ENCODE measurements at places on chromosomes 2 and 18.

- DNase-seq: no peak
Measured at GRCh38 chr18:52216109-52216508, 123.9 kb upstream of the DCC start.

GRCh38 chr2:23617811-23618215, 232.8 kb downstream of the KLHL29 start:
- DNase-seq: no peak

GRCh38 chr2:36427790-36428243, 72.2 kb downstream of the CRIM1 start:
- no peak for DNase-seq

GRCh38 chr2:5587766-5588165, 104.4 kb upstream of the SOX11 start:
- no peak for DNase-seq

DNA sequence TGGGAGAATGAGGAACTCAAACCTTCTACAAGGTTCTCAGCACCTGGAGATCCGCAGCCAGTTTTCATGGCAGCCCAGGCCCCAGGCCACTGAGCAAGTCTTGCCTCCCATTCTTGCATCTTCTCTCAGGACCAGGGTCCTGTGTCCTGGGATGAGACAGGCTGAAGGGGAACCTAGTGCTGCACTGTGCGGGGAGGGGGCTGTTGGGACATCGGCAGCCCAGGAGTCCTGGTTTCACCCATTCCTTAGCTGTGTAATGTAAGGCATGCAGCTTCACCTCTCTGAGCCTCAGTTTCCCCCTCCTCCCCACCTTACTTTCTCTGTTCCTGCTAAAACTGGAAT, 43.9 kb downstream of the TNS1 start:
- no peak for DNase-seq

DNA sequence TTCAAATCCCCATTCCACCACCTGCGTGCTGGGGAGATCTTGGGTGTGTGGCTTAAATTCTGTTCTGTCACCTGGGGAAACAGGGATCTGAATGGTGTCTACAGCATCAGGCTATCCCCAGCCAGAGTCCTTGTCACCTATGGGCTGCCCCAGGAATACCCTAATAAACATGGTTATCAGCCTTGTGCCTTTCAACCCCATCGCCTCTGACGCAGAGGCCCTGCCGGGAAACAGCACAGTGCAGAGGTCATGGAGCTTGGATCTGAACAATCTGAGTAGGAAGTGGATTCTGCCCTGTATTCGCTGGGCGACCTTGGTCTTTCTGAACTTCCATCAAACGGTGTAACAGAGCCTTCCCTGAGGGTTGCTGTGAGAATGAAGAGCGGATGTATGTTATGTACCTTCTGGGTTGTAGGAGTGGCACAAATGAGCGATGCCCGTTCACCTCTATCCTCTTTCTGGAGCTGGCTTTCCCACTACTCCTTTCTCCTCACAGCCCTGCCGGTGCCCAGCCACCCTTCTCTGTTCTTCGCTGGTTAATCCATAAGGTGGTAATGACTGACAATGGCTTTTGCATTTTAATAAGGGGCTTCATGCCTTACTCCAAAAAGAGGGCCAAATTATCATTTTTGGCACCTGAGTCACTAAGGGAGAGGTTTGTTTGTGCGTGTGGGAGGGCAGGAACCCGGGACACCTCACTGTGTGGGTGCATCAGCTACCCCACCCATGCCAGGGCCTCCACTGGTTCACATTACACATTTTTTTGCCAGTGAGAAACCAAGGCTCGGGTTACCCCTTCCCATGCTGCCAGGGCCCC, 256.5 kb downstream of the MYCN start:
- no peak for DNase-seq

GRCh38 chr18:62425465-62426190, 97.2 kb upstream of the ZCCHC2 start:
- DNase-seq: peak; percentile 8

GRCh38 chr2:44354761-44355160, 6.5 kb downstream of the PREPL start:
- no peak for DNase-seq

DNA sequence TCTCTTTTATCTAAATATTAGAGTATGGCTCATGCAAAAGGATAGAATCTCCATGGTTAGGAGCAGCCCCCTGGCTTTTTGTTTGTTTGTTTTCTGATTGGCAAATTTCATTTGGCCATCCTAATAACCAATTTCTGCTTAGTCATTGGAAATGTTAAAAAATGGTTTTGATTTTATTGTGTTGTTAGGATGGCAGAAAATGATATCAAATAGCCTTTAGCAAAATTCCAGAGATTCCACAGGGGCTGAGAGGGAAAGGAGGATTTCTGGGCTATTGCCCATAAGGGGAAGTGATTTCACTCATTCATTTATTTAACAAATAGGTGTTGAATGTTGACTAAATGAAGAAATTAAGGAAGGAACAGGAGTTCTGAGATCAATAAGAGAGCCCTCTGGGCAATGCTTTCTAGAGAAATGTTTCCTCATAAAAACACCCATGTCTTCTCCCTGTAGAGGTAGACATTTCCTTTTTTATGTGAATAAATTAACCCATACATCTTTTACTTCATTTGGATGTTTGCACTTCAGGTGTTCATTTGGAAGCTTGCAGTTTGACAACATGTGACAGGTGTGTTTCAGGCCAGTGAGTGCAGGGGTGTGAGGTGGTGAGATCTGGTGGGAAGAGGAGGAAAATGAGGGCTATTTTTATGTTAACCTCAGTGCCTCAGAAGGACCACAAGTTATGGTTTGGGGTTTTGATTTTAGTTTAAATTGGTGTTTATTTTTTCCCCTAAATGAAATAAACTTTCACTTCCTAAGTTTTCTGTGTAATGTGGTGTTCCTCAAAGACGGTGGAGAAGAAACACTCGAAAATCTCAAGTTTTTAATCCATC, 61.7 kb upstream of the EPC2 start:
- DNase-seq: no peak

DNA sequence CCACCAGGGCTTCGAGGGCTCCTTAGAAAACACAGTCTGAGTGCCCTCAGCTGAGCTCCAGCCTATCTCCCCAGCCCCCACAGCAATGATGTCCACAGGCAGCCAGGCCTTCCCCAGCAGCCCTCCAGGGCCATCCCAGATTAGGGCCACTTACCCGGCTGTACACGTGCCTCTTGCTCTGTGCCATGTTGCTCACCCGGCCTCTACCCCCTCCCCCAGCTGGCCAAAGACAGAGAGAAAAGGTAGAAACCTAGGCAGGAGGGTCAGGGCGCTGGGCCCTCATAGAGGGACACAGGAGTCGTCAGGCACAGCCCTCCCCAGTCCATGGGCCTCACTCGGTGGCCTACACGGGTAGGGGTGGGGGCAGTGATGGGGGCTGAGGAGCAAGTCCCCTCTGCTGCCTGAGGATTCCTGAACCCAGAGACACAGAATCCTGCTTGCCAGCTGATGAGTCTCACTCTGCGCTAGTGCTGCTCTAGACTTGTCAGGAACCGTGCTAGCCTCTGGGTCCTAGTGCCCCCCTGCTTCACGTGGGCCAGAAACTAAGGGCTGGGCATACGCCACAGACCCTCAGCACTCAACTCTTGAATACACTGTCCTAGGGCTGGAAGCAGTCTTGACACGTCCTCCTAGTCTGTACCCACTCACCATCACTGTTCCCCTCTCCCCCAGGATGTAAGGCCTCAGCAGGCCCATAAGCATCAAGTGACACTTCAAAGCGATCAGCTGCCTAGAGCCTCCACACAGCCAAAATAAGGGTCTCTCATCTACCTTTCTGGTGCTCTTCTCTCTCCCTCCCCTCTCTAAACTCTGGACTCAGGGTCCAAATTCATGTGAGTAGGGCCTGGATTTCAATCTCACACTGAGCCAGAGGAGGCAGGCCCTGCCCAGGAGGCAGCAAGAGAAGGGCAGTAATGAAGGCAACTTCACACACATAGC, at the start of gene DCTN1:
TSS of gene DCTN1 (minus strand) at position 461 of the 939 bp plus-strand sequence. CDS start at position 187, 274 bp downstream.
- DNase-seq: no peak

GRCh38 chr2:209388446-209389037, 35.3 kb upstream of the MAP2 start:
- DNase-seq: no peak

GRCh38 chr2:64192664-64193105, 48.5 kb upstream of the PELI1 start:
- DNase-seq: no peak

DNA sequence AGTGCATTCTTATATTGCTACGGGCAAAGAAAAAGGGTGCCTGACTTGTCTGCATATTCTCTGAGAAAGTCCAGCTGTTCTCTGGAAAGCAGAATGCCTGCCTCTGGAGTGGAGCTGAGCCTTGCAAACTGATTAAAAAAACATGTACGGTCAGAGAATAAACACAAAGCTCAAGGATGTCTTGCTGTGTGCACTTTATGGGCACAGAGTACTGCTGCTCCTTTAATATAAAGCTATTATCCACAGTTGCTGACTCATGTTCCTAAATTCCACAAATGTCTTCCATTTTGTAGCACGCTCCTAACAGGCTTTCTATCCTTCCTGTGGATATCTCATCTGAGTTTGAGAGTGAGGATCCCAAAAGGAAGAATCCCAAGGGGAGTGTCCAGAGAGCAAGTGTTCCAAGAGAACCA, 229.0 kb downstream of the MREG start:
- no peak for DNase-seq

DNA sequence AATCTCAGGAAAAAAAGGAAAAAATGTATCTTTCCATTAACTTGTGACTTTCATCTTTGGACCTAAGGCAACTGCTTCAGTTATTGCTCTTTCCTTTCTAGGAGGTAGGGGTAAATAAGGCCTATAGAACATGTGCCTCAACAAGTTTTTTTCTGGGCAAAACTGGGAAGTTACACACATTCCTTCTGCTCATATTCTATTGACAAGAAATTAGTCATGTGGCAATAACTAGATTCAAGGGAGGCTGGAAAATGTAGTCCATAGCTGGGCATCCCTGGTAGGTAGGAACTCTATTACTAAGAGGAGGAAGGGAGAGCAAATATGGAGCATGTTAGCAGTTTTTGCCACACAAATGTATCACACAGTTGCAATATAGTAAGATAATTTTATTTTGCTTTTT, 37.7 kb upstream of the NEMP2 start:
- no peak for DNase-seq

GRCh38 chr2:170895023-170895757, 33.9 kb upstream of the GORASP2 start:
- no peak for DNase-seq

GRCh38 chr2:201777043-201777442, 3.7 kb downstream of the ALS2 start:
- no peak for DNase-seq

GRCh38 chr2:122469147-122469546, 713.7 kb downstream of the TSN start:
- DNase-seq: no peak

DNA sequence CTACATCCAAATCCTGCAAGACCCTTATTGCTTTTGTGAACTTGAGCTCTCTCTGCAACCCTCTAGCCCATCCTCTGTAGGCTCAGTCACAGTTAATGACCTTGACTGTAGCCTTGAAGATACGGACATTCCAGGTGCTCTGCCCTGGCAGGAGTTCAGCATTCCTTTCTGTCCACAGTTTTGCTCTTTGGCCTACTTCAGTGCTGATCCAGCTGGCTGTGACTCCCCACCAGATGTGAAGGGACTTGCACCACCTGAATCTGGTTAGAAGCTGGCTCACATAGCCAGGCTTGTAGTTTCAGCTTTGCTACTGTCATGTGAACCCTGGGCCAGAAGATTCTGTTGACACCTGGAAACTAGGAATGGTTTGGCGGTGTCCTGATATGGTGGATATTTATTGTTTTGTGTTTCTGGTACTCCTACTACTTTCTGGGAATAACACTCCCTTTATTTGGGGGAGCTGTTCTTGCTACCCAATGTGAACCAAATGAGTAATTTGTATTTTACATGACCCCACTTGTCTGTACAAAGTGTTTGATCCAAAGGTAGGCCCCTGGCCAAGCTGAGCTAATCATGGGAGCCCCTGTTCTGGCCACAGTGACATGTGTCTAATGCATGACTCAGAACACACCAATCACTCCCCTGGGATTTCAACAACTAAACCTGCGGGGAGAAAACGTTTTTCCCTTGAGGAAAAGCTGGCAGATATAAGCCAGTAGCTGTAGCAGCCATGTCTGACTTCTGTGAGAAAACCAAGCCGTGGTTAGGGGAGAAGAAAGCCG, 73.4 kb downstream of the CDCA7 start:
- no peak for DNase-seq

DNA sequence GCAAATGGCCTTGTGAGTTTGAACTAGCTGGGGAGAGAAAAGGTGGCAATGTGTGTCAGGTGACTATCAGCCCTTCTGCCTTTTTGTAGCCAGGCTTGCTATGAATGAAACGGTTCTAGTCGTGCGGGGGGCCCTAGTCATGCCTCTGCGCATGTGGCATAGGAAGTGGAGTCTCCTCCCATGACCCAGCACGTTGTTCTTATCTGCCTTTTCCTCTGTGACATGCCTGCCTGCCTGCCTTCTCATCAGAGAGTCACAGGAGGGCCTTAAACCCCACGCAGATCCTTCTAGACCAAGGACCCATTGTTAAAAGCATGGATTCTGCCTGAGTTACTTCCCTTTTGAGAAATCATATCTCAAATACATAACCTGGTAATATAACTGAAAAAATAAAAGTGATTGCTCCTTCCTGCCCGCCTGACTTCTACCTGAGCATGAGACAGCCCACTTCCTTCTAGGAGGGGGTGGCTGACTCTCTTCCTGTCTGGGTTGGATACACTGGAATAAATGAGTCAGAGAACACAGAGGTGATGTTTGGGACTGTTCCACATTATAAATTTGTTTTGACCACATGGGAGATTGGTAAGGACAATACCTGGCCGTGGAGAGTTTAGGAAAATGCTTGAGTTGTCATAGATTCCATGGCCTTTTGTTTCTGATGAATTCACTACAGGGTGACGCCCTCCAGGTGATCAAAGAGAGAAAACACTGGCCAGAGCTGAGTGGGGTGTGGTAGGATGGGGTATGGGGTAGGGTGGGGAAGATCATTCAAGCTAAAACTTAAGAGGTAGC, 49.8 kb downstream of the FBLN7 start:
- peak; percentile 39 for DNase-seq

DNA sequence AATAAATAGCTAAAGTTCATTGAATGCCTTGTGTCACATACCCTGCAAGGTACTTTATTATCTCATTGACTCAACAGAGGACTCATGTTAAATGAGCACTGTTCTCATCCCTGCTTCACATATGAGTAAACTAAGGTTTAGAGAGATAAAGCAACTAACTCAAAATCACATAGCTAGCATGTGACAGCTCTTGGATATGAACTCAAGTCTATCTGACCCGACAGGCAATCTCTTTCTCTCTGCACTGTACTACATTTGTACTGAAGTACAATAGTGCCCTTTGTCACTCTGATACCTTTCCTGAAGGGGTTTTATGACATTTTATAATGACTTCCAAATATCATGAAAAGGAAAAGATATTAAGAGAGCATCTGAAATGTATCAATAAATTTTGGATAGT, 297.5 kb upstream of the UBE2E3 start:
- DNase-seq: no peak

GRCh38 chr2:85277416-85278158, 50.2 kb downstream of the TGOLN2 start:
- no peak for DNase-seq

GRCh38 chr2:240502059-240502429, 55.7 kb downstream of the ANKMY1 start:
- DNase-seq: no peak

GRCh38 chr2:146669735-146670134, 1175.1 kb upstream of the ACVR2A start:
- DNase-seq: no peak
